Stimulated activated CD8-positive, alpha-beta memory T cell treated with anti-CD3 and anti-CD28 coated beads, Interleukin-12 subunit alpha, Interleukin-12 subunit beta, amount 100 ng/mL, for 4 hours (primary cell): ENCODE measurements at places on chromosomes 13 and 19.

GRCh38 chr13:90793261-90793820 lies 554.1 kb upstream of the MIR17HG start:
- no peak for DNase-seq

DNA sequence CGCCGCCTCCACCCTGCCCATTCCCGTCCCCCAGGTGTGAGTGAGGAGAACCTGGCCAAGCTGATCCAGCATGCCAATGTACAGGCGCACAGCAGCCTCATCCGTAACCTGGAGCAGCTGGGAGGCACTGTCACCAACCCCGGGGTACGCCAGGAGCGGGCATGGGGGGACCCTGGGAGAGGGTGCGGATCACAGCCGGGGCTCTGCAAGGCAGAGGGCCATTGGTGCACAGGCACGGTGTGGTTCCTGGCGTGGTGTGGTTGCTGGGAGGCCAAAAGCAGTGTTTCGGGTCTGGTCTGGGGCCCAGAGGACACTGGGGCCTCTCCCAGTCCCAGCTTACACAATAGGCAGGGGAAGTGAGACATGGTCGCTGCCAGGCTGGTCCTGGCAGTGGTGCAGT lies 8.3 kb downstream of the STXBP2 start:
- DNase-seq, result no peak

DNA sequence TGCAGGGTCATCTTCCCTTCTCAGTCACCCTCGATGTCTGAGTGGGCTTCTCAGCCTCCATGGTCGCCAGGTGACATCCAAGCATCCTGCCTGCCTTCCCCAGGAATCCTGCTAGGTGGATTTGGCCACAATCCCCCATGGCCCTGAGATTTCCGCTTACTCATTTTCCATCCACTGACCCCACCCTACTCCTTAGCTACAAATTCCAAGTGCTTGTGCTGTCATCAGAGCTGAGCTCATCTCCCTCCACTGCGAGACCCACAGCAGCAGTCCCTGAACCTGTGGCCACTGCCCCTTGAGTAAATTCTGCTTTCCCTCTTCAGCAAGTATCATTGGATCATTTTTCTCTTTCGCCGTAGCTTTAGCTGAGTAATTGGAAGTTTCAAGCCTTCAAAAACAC lies 90.5 kb upstream of the ANKRD10 start:
- no peak for DNase-seq

DNA sequence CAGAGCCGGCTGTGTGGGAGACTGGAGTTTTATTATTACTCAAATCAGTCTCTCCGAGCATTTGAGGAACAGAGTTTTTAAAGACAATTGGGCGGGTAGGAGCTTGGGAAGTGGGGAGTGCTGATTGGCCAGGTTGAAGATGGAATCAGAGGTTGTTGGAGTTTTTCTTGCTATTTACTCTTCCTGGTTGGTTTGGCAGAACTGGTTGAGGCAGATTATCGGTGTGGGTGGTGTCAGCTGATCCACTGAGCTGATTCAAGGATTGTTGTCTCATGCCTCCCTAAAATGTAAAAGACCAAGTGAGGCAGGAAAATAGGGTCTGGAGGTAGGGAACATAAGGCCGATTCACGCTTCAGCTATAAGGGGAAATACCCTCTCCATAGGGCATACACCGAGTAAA lies 1.3 kb upstream of the TDRD12 start:
- no peak for DNase-seq

- no peak for DNase-seq
Observed at GRCh38 chr13:99421758-99422585, 79.3 kb upstream of the TM9SF2 start.

GRCh38 chr19:4531562-4532165 lies 3.4 kb downstream of the PLIN5 start:
- no peak for DNase-seq

- DNase-seq, result no peak
Observed at GRCh38 chr13:34591129-34591528, 350.9 kb upstream of the NBEA start.

- DNase-seq, result no peak
Observed at GRCh38 chr19:38039966-38040365, 133.0 kb downstream of the SIPA1L3 start.

GRCh38 chr13:23934520-23934919 lies 37.2 kb upstream of the C1QTNF9B start:
- DNase-seq, result no peak

DNA sequence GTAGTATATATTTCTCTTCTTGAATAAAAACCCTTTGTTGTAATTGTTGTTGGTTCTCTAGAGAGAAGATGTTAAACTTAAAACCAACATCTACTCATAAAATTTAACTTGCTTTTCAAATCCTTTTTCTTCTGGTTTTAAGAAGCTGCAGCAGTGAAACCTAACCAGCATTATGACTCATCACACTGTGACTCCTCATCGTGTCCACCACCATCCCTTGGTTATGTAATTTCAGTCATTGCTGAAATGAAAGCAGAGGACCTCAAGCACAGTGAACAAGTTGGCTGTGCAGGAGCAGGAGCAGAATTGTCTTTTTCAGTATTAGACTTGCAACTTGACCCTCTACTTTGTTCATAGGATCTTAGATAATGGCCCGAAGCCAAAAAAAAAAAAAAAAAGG lies 64.9 kb upstream of the HTR2A start:
- DNase-seq, result no peak

DNA sequence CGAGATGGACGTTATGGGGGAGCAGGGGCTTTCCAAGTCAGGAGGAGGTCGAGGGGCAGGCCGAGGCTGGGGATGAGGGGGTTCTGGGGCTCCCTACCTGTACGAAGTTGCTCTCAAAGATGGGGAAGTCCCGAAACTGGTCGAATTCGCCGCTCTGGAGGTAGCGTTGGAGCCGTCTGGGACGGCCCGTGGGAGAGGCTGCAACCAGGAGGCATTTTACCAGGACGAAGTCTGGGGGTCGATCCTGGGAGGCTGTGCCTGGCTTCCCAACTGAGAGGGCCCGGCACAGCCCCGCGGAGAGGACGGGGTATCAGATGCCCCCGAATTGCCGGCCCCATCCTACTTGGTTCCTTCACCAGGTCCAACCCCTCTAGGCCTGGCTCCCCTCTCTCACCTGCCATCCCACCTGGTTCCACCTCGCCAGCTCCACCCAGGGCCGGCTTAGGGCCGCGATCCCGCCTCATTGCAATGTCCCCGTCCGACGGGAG lies 527 bp upstream of the EMC10 start:
- DNase-seq, result no peak
